Sigmoid colon (tissue), 7 donors: ENCODE measurements at places on chromosomes 1 and 21. TPM values are rescaled to one million over a fixed set of nuclear protein-coding genes. Genes with fewer than 3 reads are reported as not detected.
A peak's percentile ranks its signal among the peaks of the same experiment; 100 is the strongest.

DNA sequence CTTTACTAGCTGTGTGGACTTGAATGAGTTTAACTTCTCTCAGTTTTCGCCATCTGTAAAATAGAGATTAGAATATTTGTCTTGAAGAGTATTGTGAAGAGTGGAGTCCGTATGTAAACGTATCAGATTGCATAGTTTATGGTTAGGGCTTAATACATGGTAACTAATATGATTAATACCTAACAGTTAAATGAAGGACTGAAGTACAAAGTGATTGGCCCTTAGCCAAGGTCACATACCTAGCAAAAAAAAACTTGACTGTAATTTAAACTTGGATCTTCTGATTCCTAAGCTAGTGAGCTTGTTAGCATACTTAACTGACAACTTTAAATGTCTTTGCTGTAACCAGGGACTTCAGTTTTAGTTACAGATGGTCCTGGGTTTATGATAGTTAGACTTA lies 1.9 kb downstream of the GIPC2 start:
- no peaks in the 10 kb centered on the region for H3K4me1 ChIP-seq
- peaks cover 3% of the 10 kb centered on the region for H3K27me3 ChIP-seq
- no peak overlapping the region for H3K27ac ChIP-seq

DNA sequence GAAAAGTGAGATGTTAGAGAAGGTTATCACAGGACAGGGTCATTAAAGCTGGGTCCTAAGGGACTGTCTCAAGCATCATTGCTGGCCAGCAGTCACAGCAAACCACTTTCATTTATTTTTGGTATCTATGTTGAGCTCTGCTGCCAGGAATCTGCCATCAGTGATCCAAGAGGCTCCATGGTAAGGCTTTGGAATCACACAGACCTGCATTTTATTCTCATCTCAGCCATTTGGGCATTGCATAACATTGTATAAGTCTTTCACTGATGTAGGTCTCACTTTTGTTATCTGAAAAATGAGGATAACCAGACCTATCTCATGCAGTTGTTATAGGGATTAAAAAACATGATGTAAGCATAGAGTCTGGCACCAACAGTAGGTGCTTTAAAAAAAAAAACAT lies 77.5 kb downstream of the OMA1 start:
- no peaks in the 10 kb centered on the region for H3K4me1 ChIP-seq
- DNase-seq: no peak
- H3K36me3 ChIP-seq: no peaks in the 10 kb centered on the region
- no peak overlapping the region for H3K4me3 ChIP-seq
- no peak overlapping the region for H3K27ac ChIP-seq
- no peaks in the 10 kb centered on the region for H3K27me3 ChIP-seq

DNA sequence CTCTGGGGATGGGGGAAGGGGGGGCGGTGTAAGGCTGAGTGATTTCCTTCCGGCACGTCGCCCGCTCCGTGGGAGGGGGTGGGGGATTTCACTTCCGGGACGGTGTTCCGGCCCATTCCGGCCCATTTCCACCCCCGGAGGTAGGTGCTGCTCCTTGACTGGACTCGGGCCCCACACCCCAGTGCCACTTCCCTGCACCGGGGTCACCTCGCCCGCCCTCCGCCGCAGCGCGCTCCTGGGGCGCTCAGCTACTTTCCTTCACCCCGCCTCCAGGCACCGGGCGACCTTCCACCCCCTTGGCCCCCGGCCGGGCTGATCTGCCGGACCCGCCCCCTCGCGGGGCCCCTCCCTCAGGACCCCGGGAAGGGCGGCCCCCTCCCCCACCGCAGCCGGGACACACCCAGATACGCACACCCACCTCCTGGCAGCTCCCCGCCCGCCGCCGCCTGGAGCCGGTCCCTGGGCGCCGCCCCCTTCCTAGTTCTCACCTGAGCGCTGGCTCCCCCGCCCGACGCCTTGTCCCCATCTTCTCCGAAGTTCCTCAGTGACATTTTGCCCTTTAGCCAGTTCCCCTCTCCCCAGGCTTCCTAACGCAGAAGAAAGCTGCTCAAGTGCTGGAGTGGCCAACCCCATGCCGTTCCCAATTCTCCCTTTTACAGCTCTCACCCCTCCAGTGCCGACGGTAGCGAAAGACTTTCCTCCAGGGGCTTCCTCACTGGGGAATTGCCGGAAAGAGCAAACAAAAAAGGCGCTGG lies at the start of gene ZBTB37:
Gene ZBTB37, plus strand, starts transcription at position 115 of the 755 bp plus-strand sequence. CDS start 1,846 bp downstream, outside the sequence.
- DNase-seq: peak; percentile 91
- peaks cover 18% of the 10 kb centered on the region for H3K4me1 ChIP-seq
- no peaks in the 10 kb centered on the region for H3K27me3 ChIP-seq
- peaks cover 48% of the 10 kb centered on the region for H3K36me3 ChIP-seq
- H3K4me3 ChIP-seq: peak within 1 kb of the TSS; percentile 92

DNA sequence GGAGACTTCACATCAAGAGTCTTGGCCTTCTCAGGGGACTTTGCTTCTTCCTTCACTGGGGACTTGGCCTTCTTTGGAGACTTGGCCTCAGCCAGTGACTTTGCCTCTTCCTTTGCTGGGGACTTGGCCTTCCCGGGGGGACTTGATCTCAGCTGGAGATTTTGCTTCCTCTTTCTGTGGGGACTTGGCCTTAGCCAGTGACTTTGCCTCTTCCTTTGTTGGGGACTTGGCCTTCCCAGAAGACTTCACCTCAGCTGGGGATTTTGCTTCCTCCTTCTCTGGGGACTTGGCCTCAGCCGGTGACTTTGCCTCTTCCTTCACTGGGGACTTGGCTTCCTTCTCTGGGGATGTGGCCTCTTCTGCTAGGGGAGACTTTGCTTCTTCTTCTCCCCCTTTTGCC lies 13.5 kb upstream of the CD2 start:
- H3K4me1 ChIP-seq: no peaks in the 10 kb centered on the region
- H3K4me3 ChIP-seq: no peak overlapping the region
- no peak overlapping the region for H3K27ac ChIP-seq
- H3K27me3 ChIP-seq: no peaks in the 10 kb centered on the region
- H3K36me3 ChIP-seq: no peaks in the 10 kb centered on the region

- no peaks in the 10 kb centered on the region for H3K36me3 ChIP-seq
- peak overlapping the region; percentile 61 for H3K27ac ChIP-seq
- H3K27me3 ChIP-seq: no peaks in the 10 kb centered on the region
Observed at GRCh38 chr21:42997053-42997452, 22.7 kb downstream of the PKNOX1 start.

- no peak overlapping the region for H3K4me3 ChIP-seq
- peak; percentile 76 for DNase-seq
- H3K27ac ChIP-seq: peak overlapping the region; percentile 96
Observed at GRCh38 chr1:109983380-109984189, 980 bp upstream of the AHCYL1 start.

DNA sequence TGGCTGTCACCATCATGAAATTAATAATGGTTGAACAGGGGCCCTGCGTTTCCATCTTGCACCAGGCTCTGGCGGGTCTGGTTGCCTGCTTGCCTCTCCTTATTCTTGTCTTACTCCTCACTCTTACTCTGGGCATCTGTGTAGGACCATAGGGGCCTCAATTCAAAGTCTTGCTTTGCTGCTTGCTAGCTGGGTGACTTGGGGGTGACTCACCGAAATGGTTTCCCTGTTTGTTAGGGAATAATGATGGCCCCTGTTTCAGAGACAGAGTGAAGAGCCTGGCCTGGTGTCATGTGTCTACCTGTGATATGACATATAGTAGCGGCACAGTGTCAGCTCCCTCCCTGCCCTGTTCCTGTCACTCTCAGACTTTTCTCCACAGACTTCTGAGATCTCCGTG lies 24.6 kb downstream of the KCNC4 start:
- H3K27me3 ChIP-seq: no peaks in the 10 kb centered on the region
- no peaks in the 10 kb centered on the region for H3K36me3 ChIP-seq
- H3K4me3 ChIP-seq: no peak overlapping the region
- H3K27ac ChIP-seq: peak overlapping the region; percentile 36
- H3K4me1 ChIP-seq: peaks cover 14% of the 10 kb centered on the region
- no peak for DNase-seq

DNA sequence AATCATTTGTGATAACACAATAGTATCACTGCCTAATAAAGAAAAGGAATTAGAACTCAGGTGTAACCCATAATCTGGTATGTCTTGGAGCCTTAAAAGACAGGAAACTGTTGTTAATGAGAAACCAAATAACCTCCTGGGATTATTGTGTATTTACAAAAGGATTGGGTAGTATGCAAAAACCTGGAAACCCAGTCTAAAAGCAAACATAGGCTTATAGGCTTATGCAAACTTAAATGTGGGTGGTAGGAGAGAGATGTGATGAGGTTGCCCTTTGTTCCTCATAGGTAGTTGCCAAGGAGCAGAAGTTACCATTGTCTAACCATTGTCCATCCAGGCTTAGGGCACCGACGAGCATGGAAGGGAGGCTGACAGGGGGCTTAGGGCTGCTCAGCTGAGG lies 165.8 kb downstream of the AK5 start:
- H3K27me3 ChIP-seq: no peaks in the 10 kb centered on the region
- H3K36me3 ChIP-seq: no peaks in the 10 kb centered on the region
- no peak overlapping the region for H3K4me3 ChIP-seq
- H3K4me1 ChIP-seq: no peaks in the 10 kb centered on the region
- DNase-seq: no peak

- H3K27ac ChIP-seq: no peak overlapping the region
- no peaks in the 10 kb centered on the region for H3K27me3 ChIP-seq
- H3K4me1 ChIP-seq: peaks cover 5% of the 10 kb centered on the region
- DNase-seq: no peak
- peaks cover 5% of the 10 kb centered on the region for H3K36me3 ChIP-seq
Observed at GRCh38 chr21:44331209-44331608, 8.0 kb downstream of the CFAP410 start.

GRCh38 chr1:77582905-77583304 lies 99.6 kb downstream of the ZZZ3 start:
- H3K4me1 ChIP-seq: no peaks in the 10 kb centered on the region
- H3K27ac ChIP-seq: no peak overlapping the region
- H3K4me3 ChIP-seq: no peak overlapping the region
- H3K36me3 ChIP-seq: no peaks in the 10 kb centered on the region
- H3K27me3 ChIP-seq: no peaks in the 10 kb centered on the region

GRCh38 chr1:16051039-16051438 lies 7.5 kb downstream of the CLCNKB start:
- H3K27me3 ChIP-seq: no peaks in the 10 kb centered on the region
- H3K36me3 ChIP-seq: no peaks in the 10 kb centered on the region
- peaks cover 7% of the 10 kb centered on the region for H3K4me1 ChIP-seq

Gene KIAA0040
- 11.4 TPM for total RNA-seq

Gene DMRTA2
- total RNA-seq: not detected

Gene HSPA13
- total RNA-seq: 15.2 TPM

Gene ZFP69
- 3.1 TPM for total RNA-seq

Gene CSF3R
- total RNA-seq: 7.5 TPM

Gene SLAMF6
- total RNA-seq: not detected

Gene NCSTN
- 30.3 TPM for total RNA-seq

Gene DCDC2B
- total RNA-seq: not detected

Gene FGR
- 11.4 TPM for total RNA-seq

Gene BMP8B
- total RNA-seq: 0.16 TPM

Gene LCE1C
- not detected for total RNA-seq
